Stimulated activated naive CD8-positive, alpha-beta T cell treated with anti-CD3 and anti-CD28 coated beads, Interleukin-15, Interleukin-2, amounts not matched to agents 100 U/mL and 50 U/mL, for 24 hours (primary cell): ENCODE measurements at places on chromosomes 16 and 17.

- no peak for DNase-seq
Observed at GRCh38 chr16:67697422-67698185, 21.5 kb downstream of the GFOD2 start.

GRCh38 chr17:42180411-42180921, 476 bp downstream of the KCNH4 start:
- no peak for DNase-seq

- DNase-seq, result peak; percentile 83
Observed at GRCh38 chr17:80649672-80650330, 105.2 kb downstream of the RPTOR start.

- peak; percentile 42 for DNase-seq
Observed at GRCh38 chr17:68381076-68381900, 76.0 kb downstream of the WIPI1 start.

GRCh38 chr17:72580321-72581127, 459.7 kb downstream of the SOX9 start:
- no peak for DNase-seq

- DNase-seq, result no peak
Observed at GRCh38 chr16:73616166-73616753, 568.3 kb upstream of the ZFHX3 start.

- no peak for DNase-seq
Observed at GRCh38 chr17:12693640-12694039, 27.9 kb downstream of the MYOCD start.

DNA sequence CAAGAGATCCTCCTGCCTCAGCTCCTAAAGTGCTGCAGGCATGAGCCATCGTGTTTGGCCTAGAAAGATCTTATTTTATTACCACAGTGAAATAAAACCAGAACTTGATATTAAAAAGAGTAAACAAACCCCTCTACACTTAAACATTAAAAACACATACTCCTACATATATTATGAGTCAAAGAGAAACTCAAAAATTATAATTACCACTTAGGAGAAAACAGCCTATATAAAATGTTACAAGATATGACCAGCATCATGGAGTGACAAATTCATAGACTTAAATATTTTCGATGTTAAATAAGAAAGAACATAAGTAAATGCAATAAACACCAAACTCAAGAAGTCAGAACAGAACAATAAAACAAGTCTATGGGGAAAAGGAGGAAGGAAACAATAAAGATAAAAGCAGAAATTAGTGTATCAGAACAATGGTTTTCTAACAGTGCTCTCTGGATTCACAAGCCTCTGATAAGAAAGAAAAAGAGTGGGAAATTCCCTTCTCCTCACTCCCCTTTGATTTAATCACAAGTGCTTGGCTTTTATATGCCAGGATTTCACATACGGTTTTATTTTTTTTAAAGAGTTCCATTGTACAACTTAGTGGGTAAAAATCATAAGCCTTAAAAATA, 23.0 kb downstream of the SKAP1 start:
- no peak for DNase-seq

DNA sequence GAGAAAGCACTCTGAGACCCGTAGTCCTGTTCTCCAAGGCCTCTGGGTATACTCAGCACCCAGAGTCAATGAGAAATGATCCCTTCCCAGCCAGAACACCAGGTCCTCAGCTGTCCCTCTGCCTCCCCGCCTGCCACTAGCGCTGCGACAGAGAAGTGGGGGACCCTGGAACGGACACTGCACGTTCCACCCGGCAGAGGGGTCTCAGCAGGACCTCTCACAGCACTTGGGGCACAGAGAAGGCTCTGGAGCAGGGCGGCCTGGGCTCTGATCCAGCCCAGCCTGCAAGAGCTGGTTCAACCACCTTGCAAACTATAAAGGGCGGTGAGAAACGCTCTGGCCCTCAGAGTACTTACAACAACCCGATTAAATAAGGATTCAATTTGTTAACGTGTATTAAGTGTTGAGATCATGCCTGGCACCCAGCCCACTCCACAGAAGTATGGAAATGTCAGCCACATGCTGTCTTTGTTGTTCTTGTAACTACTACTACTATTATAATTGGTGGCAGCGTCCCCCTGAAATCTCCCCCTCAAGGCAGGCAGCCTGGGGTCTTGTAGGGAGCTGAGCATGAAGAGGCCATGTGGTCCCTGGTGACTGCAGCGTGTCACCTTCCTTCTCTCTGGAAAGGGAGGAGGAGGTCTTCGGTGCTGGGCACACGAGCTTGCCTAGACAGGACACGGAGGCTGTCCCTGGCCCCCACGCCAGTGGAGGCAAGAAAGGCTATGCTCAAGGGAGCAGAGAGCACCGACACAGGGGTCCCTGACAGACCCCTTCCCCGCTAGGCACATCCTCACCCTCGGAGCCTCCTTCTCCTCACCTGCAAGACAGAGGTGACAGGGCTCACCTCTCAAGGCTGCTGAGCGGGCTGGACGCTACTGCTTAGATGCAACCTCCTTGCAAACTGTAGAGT, 2.4 kb downstream of the OSGIN1 start:
- DNase-seq, result no peak
